Left lung (tissue), 14 donors: ENCODE measurements at places on chromosomes 5 and 9. TPM values are rescaled to one million over a fixed set of nuclear protein-coding genes. Genes with fewer than 3 reads are reported as not detected.
A peak's percentile ranks its signal among the peaks of the same experiment; 100 is the strongest.

- DNase-seq = no peak
These were observed 75.2 kb upstream of the COX7C start for GRCh38 chr5:86542532-86542931.

Gene DNLZ
- 10.3 TPM for polyA plus RNA-seq

DNA sequence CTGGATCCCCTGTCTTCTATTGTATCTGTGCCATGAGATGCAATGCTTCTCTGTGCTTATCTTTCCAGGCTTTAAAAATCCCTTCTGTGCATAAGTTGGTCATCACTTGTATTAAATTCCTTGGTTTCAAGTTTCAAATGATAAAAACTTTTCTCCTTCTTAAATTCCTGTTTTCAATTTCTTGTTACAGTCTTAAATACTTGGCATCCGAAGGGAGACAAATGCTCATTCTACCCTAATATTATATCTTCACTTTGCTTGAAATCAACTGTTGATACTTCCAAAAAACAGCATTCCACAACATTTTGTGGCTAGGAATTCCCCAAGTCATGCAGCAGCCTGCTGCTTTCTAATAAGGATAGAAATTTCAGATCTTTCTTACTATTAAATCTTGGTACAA is 413.2 kb upstream of the ACTBL2 start:
- DNase-seq = no peak

GRCh38 chr5:176619569-176620332 is 9.8 kb upstream of the GPRIN1 start:
- no peak for DNase-seq

- no peak for DNase-seq
These were observed 1995.6 kb upstream of the CDH6 start for GRCh38 chr5:29197631-29198454.

Gene SPAAR
- 3.2 TPM for polyA plus RNA-seq

Gene CACNA1B
- polyA plus RNA-seq = 0.34 TPM

DNA sequence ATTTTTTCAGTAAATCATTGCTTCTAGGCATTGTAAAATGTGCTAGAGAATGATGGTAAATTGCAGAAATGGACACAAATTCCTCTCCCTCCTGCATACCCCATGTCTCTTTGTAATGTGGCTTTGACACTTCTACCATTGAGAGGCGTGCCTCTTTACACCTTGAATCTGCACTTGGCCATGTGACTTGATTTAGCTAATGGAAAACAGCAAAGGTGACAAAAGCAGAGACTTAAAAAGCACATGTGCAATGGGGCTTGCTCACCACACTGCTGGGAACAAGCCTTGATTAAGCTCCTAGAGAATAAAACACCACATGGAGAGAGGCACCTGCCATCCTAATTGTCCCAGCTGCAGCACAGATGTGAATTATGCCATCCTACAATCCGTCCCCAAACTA is 69.9 kb upstream of the NAA35 start:
- DNase-seq = no peak

GRCh38 chr9:129884220-129885017 is 49.2 kb downstream of the USP20 start:
- peak; percentile 99 for DNase-seq

- no peak for DNase-seq
These were observed 944.2 kb downstream of the DTWD2 start for GRCh38 chr5:118044169-118044568.

- no peak for DNase-seq
These were observed 8.8 kb downstream of the PAX5 start for GRCh38 chr9:37025071-37025822.

DNA sequence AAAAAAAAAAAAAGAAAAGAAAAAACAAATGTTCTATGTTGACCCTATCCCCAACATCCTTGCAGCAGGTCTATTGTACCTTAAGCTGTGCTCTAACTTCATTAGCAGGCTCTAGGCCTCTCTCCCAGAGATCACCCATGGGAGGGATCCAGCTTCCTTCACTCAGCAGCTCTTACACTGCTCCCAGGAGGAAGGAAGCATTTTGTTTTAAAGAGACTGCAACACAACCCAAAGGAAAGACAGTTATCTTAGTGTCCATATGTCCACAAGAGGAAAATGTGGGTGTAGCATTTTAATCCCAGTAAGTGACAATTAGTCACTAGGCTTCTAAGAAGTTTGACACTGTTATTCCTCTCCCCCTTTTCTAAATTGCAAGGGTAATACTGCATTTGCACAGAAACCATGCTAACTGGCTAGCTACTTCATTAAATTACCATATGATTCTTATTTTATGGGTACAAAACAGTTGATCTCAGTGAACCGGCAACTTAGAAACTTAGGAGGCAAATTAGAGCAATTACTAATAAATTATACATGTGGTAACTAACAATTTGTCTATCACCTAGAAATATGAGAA is 58.8 kb downstream of the MARCHF3 start:
- no peak for DNase-seq

Gene AQP7
- 5.4 TPM for polyA plus RNA-seq

DNA sequence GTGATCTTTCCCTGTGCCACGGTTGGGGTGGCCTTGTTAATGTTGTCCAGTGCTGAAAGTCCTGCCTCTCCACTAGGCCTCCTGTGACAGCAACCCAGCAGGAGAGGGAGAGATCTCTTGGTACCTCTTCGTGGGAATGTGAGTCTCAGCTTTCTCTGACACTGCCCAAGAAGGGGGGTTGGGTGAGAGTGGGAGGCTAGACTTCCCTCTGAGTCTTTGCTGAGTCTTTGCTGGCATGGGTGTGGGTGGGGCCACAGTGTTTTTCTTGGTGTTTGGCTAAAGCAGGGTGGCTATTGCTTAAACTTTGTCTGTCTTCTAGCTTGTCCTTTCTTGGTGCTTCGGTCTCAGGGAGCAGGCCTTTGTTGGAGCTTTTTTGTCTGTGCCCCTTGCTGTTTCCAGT is 145.6 kb downstream of the GNA14 start:
- DNase-seq = no peak

GRCh38 chr5:17964067-17964466 is 329.8 kb downstream of the TAF11L14 start:
- no peak for DNase-seq

DNA sequence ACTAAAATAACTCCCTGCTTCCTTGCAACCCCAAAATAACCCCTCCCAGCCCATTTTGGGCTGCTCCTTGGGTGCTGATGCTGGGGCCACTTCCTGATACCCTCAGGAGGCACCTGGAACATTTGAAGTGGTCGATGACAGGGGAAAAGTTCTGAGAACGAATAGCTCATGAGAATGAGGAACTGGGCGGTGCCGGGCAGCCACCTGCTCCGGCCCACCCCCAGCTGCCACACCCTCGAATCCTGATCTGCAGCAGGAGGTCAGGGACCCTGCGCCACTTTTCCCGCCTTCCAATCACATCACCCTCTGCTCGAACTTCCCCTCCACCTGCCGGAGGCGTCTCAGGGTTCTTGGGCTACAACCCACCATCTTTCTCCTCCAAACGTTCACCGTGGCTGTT is 19.7 kb downstream of the HRH2 start:
- DNase-seq = no peak

DNA sequence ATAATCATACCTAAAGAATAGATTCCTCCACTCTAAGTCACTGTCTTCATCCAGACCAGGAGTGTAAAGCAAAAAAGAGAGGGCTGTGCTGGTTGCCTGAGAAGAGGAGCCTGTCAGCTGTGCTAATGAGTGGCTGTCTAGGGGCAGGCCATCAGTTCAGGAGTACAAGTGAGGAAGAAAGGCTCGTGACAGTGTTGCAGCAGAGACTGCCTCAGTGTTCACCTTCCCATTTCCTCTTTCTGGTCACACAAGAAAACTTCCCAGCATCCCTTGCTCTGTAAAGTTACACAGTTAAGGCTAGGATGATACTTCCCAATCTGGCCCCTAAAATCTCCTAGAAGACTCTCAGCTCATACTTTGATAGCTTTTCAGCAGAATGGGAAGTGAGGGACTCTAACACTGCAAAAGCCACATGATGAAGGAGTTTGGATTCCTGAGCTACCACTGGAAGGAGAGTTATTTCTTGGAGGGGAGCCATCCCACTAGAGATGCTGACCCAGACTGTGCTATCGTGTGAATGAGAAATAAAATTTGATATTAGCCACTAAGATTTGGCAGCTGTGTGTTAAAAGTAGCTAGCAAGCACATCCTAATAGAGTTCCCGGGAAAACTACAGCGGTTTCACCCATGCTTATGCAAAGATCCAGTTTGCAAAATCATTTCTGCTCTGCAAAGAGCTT is 67.1 kb downstream of the ADAMTS12 start:
- DNase-seq = no peak

GRCh38 chr5:32201122-32201753 is 27.1 kb upstream of the GOLPH3 start:
- DNase-seq = no peak

Gene MPDZ
- 72.2 TPM for polyA plus RNA-seq

DNA sequence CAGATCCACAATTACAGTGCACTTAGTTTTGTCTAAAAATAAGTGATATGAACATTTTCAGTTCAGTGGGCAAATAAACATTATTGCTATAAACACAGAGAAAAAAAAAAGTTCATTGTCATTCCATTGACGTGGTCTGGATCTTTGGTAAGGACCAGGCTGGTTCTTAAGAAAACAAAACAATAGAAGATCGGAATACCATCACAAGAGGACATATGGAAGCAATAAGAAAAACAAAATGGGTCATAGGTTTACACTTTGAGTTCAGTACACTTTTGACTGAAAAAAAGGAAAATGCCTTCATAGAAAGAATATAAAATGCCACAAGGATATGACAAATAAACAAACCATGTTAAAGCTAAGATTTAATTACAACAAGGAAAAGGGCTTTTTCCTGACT is 289.5 kb upstream of the TYRP1 start:
- no peak for DNase-seq

GRCh38 chr5:43981556-43981955 is 378.6 kb downstream of the NNT start:
- DNase-seq = no peak

Gene FOXD4L5
- polyA plus RNA-seq = 0.31 TPM

Gene HAPLN1
- 2.0 TPM for polyA plus RNA-seq

DNA sequence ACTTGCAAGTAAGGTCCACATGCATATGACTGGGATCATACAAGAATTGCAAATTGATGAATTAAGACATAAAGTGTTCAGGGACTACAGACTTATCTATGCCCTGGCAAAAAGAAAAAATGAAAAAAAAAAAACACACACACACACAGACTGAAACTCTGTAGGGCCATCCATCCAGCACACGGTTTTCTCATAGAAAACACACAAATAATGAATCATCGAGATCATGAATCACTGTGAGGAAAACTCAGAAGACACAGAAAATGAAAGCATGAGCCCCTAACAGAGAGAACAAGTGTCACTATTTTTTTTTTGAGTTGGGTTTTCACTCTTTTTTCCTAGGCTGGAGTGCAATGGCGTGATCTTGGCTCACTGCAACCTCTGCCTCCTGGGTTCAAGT is 185.2 kb downstream of the IRX2 start:
- DNase-seq = no peak

DNA sequence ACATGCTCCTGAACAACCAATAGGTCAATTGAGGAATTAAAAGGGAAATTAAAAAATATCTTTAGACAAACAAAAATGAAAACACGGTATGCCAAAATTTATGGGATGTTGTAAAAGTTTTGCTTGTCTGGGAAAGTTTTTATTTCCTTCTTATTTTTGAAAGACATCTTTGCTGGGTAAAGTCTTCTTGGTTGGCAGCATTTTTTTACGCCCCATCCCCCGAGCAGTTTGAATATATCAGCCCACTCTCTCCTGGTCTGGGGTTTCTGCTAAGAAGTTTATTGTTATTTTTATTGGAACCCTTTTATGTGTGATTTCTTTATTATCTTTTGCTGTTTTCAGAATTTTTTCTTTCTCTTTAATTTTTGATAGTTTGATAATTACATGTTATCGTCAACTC is 16.3 kb downstream of the XRCC4 start:
- no peak for DNase-seq

- DNase-seq = no peak
These were observed 8.5 kb downstream of the FBP1 start for GRCh38 chr9:94630833-94631232.

DNA sequence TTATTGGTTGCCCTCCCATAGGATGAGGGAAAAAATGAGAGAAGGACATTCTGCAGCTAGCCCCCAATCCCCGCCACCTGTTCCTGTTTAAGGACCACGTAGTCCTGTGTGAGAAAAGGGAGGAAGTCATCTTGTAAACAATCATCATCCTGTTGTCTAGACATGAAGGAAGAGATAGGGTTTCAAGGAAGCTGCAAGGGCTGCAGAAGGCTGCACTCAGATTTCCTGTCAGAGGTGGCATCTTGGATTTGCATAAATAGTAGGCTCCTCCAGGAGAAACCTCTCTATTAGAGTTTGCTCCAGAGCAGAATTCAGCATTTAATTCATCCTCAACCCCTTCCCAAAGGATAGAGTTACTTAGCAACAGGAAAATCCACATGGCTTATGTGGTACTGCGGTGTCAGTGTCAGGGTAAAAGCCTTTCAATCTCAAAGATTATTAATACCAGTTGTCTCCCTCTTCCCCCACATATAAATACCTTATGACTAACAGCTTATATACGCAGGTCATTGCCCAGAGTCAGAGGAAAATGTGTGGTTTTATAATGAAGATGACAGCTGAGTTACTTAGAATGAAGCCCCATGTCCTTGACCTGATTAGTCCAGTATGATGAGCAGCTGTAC is 4.6 kb upstream of the DNAJC18 start:
- no peak for DNase-seq

DNA sequence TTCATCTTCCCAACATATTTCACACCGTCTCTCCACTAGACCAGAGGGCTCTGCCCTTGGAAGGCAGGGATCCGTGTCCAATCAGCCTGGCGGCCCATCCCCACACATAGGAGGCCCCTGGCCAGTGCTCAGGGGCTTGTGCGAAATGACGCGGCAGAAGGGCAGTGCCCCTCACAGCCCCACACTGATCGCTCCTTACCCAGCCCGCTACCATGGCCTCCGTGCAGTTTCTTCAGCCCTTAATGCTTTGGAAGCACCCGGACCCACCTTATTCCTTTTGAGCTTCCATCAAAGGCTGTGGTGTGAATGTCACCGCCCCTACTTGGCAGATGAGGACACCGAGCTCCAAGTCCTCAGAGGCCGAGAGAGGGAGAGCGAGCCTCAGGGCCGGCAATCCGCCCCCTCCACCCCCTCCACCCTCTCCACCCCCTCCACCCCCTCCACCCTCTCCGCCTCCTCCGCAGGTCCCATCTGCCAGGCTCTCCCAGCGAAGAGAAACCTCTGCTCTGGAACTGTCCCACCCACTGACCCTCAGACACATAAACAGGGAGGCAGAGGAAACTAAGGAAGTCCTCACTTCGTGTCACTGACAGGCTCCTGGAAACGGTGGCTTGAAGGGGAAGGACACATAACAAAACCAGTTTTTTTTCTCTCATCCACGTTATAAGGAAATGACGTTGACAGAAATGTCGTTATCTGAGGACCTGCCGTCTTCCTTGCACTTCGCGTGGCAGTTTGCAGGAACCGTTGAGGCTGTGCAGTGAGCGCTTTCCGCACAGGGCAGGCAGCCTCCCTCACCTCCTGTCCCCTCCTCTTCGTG is 13.9 kb downstream of the QSOX2 start:
- peak; percentile 43 for DNase-seq
